ENCODE measurements at places on chromosomes 12 and 14. TPM values are rescaled to one million over a fixed set of nuclear protein-coding genes. Genes with fewer than 3 reads are reported as not detected.

Gene CIROP
- total RNA-seq = not detected

Gene PTCSC3
- total RNA-seq = not detected

Gene SLCO1C1
- total RNA-seq = not detected

Gene BEGAIN
- 3.8 TPM for total RNA-seq
